ENCODE measurements at places on chromosomes 7 and 10. TPM values are rescaled to one million over a fixed set of nuclear protein-coding genes. Genes with fewer than 3 reads are reported as not detected.

CALCR gene
- total RNA-seq, result not detected

OR2F1 gene
- total RNA-seq, result not detected

DNA sequence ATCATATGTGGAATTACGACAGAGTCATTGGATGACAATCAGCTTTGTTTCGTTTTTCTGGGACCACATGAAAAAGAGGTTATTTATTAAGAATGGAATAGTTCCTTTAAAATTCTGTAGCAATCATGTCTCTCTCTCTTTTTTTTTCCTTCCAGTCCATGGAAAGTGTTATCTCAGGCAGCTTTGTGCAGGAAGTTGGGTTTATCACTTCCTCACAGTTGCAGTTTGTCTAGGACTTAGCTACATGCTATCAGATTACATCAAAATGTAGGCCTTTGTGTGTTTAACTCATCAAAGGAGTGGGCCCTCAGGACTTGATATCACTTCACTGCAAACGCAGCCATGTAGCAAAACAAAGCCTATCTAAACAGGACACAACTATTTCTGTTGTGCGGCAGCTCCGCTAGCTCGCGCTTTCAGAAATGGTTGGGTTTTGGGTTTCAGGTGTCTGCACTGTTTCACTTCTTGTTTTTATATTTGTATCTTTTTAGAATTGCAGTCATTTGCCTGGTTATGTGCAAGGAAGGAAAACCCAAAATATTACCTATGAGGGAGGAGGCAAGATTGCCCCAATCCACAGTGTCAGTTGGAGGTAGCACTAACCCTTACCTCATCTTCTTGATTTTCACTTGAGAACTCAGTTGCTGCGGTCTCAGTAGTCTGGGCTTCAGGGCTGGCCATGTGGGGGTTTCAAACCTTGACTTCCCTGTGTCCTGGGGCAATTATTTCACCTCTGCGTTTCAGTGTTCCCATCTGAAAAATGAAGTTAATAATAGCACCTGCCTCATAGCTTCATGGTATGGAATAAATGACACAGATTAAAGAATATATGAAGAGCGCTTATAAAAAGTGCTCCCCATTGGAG is 66.7 kb downstream of the HHEX start:
- DNase-seq, result no peak
- H3K4me1 ChIP-seq, result no peaks in the 10 kb centered on the region

DNA sequence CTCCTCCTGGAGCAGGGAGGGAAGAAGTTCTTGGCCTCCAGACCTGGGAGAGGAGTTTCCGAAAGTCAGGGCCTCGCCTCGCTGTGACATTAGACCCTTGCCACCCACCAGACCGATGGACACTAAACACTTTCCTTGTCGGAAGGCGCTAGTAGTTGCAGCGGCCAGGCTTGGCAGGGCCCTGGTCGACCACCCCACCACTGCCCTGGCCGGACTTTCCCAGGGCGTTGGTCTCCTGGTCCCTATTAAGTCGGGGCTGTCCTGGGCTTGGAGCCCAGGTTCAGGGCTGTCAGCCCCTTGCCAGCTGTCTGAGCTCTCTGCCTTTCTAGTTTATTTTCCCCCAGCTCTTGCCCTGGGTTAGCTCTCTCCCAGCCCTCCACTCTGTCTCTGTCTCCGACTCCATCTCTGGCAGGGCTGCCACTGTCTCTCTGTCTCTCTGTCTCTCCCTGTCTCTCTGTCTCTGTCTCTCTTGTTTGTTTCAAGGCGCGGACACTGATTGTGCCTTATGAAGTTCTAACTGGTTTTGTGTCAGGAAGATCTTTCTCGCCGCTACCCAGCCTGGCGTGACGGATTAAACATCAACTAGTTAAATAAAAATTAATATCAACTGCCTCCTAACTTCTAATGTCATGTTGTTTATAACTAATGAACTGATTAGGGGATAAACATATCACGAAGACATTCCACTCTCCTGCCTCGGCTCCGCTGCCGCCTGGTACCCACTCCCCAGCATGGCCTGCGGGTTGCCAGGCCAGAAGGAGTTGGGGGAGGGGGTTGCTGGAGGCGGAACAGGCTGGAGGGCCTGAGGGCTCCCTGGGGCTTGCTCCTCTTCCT is 13.8 kb upstream of the PAX2 start:
- peaks cover 37% of the 10 kb centered on the region for H3K27me3 ChIP-seq
- H3K36me3 ChIP-seq, result no peaks in the 10 kb centered on the region
- no peak for DNase-seq
- peaks cover 31% of the 10 kb centered on the region for H3K4me1 ChIP-seq
- no peak overlapping the region for H3K4me3 ChIP-seq

DNA sequence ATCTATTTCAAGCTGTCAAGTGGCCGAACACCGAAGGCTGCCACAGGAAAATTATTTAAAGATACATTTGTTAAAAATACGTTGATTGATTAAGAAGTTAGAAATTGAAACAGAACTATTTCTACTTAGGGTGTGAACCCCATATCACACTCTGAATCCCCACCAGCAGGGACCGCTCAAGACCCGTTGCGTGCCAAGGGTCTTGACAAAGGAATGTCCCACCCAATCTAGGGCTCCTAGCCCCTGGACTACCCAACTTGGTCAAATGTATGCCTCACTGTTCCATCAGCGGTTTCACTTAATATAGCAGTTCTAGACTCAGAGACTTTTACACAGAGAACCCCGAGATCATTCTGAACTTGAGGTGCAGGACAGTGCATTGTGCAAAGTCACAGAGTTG is 11.6 kb upstream of the PFKFB3 start:
- no peak overlapping the region for H3K4me3 ChIP-seq
- H3K4me1 ChIP-seq, result peaks cover 33% of the 10 kb centered on the region
- DNase-seq, result no peak
- no peaks in the 10 kb centered on the region for H3K27me3 ChIP-seq
